ENCODE measurements at places on chromosomes 16 and 17.

DNA sequence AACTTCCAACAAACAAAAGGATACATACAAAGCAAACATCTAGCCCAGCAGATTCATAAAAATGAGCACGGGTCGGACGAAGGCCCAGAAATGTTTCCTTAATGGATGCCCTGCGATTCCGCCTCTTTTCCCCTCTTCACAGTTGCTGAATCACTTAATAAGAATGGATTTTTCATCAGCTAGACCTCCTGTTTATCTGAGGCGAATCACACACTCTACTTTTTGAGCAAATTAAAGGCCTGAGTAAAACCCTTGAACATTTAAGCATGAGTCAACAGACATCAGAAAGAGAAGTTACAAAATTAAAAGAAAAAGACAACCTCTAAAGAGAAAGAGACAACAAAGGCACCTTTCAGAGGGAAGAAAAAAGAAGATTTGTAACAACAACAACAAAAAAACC is 44.7 kb downstream of the HS3ST3A1 start:
- no peak for DNase-seq

- DNase-seq, result no peak
Observed at GRCh38 chr17:72125742-72126141, 4.9 kb downstream of the SOX9 start.

- no peak for DNase-seq
Observed at GRCh38 chr16:23520500-23520899, 10.2 kb upstream of the GGA2 start.

- DNase-seq, result no peak
Observed at GRCh38 chr17:50268743-50269275, 5.5 kb upstream of the TMEM92 start.

DNA sequence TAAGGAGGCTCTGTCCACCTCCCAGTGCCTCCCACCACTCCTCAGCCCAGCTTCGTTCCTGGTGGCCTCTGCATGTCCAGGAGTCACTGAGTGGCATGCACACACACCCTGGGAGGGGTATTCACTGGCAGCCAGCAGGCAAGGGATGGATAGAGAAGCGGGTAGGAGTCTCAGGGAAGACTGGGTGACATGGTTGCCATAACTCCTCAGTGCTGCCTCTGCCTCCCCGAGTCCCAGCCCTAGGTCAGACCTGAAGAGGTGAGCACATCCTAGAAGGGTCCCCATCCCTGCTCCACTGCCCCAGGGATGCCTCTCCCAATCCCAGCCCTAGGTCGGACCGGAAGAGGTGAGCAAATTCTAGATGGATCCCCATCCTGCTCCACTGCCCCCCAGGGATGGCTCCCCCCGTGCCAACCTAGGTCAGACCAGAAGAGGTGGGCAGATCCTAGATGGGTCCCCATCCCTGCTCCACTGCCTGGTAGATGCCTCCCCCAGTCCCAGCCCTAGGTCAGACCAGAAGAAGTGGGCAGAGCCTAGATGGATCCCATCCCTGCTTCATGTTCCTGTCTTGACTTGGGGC is 197.0 kb downstream of the IRF8 start:
- no peak for DNase-seq

GRCh38 chr17:10048629-10049350 is 143.7 kb upstream of the RCVRN start:
- no peak for DNase-seq

DNA sequence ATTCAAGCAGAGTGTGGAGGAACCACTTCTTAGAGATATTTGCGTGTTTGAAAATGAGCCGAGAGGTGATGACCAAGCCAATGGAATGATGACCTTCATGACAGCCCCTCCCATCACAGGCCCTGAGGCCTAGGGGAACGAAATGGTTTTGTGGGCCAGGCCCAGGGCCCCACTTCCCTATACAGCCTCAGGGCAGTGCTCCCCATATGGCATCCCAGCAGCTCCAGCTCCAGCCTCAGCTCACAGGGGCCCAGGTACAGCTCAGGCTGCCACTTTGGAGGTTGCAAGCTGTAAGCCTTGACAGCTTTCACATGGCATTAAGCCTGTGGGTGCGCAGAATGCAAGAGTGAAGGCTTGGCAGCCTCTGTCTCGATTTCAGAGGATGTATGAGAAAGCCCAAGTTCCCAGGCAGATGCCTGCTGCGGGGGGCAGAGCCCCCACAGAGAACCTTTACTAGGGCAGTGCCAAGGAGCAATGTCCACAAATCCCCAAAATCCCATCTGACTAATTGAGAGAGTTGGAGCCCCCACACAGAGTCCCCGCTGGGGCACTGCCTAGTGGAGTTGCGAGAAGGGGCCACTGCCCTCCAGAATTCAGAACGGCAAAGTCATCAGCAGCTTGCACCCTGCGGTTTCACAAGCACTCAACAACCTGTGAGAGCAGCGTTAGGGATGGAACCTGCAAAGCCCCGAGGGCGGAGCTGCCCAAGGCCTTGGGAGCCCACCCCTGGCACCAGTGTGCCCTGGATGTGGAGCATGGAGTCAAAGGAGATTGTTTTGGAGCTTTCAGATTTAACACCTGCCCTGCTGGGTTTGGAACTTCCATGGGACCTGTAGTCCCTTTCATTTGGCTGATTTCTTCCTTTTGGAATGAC is 21.2 kb downstream of the CHMP6 start:
- DNase-seq, result no peak

DNA sequence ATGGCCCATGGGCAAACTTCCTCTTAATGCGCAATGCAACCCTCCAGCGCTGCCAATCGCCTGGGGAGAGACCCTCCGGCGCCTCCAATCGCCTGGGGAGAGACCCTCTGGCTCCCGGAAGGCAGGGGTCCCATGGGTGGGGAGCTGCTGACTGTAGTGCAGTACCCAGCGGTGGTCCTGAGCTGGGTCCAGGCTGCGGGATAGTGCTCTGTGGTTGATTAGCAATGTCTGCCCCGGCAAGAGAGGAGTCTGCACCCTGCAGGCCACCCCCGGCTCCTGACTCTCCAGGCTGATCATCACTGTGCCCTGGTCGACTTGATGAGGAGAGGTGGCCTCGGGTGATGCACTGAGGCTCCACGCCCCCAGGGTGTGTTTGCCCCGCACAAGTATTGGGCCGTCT is 44.6 kb upstream of the ZNF469 start:
- DNase-seq, result no peak

GRCh38 chr17:33657181-33657580 is 364.1 kb upstream of the ASIC2 start:
- no peak for DNase-seq
